ENCODE measurements at places on chromosomes 5 and 9.

DNA sequence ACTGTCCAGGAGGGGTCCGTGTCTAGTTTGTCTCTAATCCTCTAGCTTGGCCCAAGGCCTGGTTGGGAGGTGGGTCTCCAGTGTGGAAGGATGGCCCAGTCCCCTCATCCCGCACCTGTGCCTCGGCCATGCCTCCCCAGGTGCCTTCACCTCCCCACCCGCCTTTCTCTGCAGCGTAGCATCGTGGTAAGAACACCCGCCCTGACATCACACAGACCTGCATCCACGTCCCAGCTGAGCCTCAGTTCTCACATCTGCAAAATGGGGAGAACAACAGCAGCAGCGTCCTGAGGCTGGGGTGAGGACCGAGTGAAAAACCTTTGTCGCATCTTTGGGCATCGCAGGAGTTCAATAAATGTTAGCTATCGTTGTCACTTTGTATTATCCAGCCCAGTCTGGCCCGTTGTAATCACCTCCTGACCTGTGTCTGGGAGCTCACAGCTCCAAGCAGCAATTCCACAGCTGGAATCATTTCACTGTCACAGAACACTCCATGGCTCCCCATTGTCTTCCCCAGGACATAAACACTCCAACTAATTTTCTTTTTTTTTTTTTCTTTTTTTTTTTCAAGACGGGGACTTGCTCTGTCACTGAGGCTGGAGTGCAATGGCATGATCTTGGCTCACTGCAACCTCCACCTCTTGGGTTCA lies 181.2 kb upstream of the IER5L start:
- H3K4me3 ChIP-seq = no peak overlapping the region
- H3K27me3 ChIP-seq = no peaks in the 10 kb centered on the region
- no peak for DNase-seq
- H3K4me1 ChIP-seq = peaks cover 7% of the 10 kb centered on the region

DNA sequence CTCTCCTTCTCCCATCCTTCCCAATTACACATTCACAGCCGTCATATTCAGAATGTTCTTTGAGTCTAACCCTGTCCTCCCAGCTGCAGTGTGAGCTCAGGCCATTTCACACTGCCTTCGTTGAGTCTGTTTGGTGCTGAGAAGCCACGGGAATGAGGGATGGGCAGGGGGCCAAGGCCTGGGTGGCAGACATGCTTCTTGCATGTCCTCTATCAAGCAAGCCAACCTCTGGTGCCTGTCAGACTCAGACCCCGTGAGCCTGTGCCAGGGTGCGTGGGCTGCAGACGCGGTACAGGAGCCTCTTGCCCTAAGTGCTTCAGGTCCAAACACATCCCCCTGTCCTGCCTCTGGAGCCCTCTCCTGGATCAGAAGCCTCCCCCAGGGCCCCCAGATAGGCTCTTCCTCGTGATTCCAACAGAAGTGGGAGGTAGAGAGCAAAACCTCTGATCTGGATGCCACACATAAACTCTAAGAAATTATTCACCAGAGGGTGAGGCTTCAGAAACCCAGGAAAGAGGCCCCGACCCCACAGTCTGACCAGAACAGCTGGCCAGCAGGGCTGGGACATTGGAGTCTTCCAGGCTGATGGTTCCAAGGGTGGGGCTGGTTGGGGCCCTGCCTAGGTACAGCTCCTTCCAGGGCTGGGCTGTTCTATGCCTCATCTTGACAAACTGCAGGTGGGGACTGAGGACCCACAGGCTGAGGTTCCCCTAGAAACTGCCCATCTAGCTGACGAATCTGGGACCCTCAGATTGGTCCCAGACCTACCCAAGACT lies 46.7 kb upstream of the CDKN2AIPNL start:
- no peak overlapping the region for H3K4me3 ChIP-seq
- DNase-seq = no peak
- peaks cover 7% of the 10 kb centered on the region for H3K27me3 ChIP-seq
- H3K36me3 ChIP-seq = no peaks in the 10 kb centered on the region
- no peak overlapping the region for H3K27ac ChIP-seq
- H3K4me1 ChIP-seq = no peaks in the 10 kb centered on the region

GRCh38 chr5:148641735-148642134 lies 12.6 kb downstream of the HTR4 start:
- H3K27ac ChIP-seq = no peak overlapping the region
- DNase-seq = no peak
- H3K27me3 ChIP-seq = peaks cover 20% of the 10 kb centered on the region

- no peaks in the 10 kb centered on the region for H3K4me1 ChIP-seq
- no peak overlapping the region for H3K4me3 ChIP-seq
- no peaks in the 10 kb centered on the region for H3K36me3 ChIP-seq
- H3K27ac ChIP-seq = no peak overlapping the region
These were observed 380.1 kb upstream of the TUSC1 start for GRCh38 chr9:26058111-26058895.

GRCh38 chr9:113593682-113594281 lies 130.3 kb downstream of the RGS3 start:
- peaks cover 11% of the 10 kb centered on the region for H3K36me3 ChIP-seq
- peak; percentile 77 for DNase-seq
- no peaks in the 10 kb centered on the region for H3K27me3 ChIP-seq
